ENCODE measurements at places on chromosomes 5 and 9.
A peak's percentile ranks its signal among the peaks of the same experiment; 100 is the strongest.

DNA sequence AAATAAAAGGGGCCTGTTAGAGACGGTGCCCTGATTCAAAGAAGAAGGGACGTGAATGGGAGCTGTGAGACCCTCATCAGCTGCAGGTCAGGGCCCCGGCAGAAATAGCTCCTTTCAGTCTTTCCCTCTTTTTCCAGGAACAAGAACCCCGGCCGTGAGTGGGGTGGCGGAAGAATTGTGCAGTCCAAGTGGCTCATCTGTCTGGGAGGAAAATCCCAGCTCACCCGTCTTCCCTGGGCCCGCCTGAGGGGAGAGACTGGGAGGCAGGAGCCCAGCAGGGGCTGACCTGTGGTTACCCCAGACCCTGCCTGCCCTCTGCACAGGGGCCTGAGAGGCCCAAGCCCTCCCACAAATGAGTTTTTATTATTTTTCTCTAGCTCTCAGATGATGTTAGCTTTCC is 24.8 kb upstream of the CSF1R start:
- DNase-seq: no peak

- DNase-seq: no peak
These were observed 143.8 kb upstream of the VLDLR start for GRCh38 chr9:2477755-2478154.

GRCh38 chr5:164341056-164341619 is 835.7 kb downstream of the MAT2B start:
- DNase-seq: no peak

GRCh38 chr5:176619203-176619568 is 9.2 kb upstream of the GPRIN1 start:
- DNase-seq: peak; percentile 97

DNA sequence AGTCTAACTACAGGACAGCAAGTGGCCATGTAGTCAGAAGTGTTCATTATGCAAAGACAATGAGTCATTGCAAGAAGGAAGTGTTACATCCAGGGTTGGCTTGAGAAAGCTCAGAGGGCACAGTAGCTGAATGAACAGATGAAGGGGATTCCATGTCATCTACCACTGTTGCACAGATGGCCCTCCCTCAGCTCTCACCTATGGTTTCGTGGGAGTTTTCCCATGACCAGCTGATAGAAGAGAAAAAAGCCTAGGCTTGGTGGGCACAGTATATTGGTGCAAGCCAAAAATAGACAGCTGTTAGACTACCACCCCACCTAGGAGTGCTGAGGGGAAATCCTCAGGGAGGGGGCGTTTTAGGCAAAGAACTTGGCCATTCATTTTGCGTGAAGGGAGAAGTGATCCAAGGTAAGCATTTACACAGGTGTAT is 217.0 kb downstream of the DMRT2 start:
- DNase-seq: no peak

- DNase-seq: no peak
These were observed 173.9 kb upstream of the KLF9 start for GRCh38 chr9:70588381-70588780.

DNA sequence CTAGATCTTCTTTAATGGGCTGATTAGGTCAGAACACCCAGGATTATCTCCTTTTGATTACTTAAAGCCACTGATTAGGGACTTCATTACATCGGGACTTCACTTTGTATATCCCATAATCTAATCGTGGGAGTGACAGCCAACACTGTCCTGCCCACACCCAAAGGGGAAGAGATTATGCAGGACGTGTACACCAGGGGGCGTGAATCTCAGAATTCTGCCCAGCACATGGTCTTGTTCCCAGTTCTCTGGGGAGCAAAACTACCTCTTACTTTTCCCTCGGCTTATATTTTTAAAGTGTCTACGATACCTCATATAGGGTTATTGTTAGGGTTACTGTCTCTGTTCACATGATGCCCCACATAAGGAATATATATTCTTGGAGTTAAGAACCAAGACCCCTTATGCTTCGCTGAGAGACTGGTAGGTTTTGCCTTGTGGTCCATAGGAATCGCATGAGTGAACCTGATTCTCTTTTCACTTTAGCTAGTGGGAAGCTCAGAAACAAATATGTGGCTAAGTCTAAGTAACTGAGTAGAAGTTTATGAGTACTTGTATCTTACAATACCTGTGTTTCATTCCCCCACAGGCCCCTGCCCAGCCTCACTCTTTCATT is 192.7 kb downstream of the GNA14 start:
- peak; percentile 29 for DNase-seq

GRCh38 chr9:96204853-96205252 is 97.1 kb downstream of the HSD17B3 start:
- no peak for DNase-seq

DNA sequence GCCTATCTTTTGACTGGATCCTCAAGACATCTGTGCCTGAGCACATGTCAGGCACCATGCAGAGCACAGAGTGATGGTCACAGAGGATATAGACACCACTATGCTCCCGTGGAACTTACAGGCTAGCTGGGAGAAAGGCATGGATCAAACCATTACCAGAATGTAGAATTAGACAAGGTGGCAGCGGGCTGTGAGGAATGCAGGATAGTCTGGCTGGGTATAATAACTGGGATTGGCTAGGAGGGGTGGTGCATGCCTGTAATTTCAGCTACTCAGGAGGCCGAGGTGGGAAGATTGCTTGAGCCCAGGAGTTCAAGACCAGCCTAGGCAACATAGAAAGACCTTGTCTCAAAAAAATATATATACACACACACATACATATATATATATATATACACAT is 50.3 kb downstream of the ASS1 start:
- no peak for DNase-seq

DNA sequence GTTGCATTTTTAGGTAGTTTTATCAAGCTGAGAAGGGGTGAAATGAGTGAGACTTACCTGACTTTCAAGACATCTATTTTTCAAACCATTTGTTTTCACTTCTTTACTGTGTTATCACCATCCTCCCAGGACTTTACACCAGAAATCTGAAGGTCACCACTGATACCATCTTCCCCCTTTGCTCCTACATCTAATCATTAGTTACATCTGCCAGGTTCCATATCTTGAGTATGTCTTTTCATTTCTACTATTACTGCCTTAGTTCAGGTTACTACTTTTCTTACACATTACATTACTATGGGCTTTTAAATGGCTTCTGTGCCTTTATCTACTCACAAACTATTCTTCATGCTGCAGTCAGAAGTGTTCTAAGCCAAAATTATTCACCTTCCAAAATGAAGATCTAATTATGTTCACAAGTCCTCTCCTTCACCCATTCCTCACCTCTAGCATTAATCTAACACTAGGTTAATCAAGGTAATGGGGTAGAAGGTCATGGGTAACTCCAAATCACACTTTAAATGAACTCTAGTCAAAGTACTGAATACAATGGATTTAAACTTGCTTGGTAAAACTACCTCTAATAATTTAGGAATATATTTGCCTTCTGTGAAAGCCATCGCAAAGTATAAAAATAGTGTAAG is 2.1 kb upstream of the HSDL2 start:
- DNase-seq: no peak

DNA sequence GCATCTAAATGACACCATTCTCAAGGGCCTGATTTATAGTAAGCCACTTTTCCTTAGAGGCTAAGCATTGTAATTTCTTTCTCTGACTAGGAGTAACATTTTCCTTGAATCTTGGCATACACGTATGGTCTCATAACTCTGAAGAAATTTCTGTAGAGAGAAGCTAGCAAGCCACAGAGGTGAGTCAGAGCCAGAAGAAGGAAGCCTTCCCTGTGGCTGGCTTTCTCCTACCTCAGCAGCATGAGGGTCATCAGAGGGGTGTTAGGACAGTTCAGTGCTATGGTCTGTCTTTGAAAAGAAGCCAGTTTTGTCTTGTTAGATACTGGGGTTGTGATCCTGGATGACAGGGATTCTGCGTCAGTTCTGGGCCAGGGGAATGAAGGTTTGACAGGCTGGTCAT is 3.2 kb downstream of the SNX30 start:
- DNase-seq: no peak

GRCh38 chr5:173304591-173304988 is 23.6 kb downstream of the STC2 start:
- no peak for DNase-seq

DNA sequence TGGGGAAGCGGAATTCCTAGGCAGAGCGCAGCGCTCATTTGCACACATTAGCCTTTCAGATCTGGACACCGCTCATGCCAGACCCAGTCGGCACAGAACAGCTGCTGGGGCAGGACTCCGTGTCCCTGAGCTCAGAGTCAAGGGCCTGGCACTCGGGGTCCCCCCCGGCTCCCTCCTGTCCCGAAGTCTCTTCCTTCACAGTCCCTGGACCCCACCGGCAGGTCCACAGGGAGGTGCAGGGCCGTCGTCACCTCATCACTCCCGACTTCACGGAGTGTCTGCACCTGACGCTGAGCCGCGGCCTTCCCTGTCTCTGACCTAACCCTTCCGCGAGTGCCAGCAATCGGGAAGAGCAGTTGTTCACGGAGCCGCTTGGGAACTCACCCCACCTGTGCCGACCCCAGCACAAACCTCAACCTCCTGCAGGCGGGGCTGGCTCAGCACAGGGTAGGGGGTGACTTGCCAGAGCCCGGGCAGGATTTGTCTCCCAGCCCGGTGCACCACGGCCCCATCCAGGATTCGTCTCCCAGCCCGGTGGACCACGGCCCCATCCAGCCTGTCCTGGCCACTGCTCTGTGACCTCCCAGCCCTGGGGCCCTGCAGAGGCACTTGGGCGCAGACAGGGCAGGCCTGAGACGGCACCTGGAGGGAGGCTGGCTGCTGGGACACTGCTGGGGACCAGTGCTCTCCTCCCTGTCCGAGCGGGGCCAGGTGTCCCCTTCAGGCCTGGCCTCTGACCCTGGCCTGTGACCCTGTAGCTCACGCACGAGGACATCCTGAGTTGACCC is 9.9 kb upstream of the SLC9A3 start:
- DNase-seq: no peak

DNA sequence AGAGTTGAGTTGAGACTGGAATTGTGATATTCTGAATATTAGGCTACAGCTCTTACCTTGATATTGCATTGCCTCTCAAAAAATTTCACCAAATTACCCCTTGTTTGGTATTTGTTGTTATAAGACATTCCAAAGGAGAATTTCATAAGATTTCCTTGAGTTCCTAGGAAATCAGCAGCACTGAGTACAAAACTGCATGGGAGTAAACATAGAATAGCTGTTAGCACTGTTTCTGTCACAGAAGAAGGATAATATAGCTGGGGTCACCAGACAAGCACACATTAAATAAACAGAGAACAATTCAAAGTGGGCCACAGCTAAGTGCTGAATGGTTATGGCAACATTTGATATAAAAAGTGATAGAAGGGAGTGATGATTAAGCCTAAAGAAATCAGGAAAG is 724.3 kb downstream of the PRELID2 start:
- DNase-seq: no peak

GRCh38 chr9:108869092-108869725 is 7.1 kb downstream of the ACTL7A start:
- no peak for DNase-seq

DNA sequence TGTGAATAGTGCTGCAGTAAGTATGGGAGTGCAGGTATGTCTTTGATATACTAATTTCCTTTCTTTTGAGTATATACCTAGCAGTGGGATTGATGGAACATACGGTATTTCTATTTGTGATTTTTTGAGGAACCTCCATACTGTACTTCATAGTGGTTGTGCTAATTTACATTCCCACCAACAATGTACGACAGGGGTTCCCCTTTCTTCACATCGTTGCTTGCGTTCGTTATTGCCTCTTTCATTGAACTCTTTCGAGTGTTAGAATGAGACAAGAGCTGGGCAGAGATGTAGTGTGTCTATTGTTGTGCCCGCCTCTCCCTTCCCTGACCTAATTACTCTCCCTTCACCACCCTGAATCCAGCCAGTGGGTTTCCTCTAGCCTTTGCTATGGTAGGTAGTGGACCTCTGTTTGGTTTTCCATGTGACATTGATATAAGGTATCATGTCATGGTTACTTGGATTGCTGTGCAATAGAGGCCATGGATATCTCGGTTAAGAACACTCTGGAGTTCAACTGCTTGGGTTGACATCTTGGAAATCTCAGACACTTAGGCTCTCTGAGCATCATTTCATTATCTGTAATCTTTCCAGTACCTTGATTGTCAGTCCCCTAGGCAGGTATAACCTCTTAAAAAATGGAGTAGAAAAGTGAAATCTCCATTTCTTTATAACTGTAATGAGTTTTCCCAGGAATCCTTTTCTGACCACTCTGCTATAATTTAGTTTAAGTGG is 19.5 kb downstream of the AOPEP start:
- DNase-seq: no peak

DNA sequence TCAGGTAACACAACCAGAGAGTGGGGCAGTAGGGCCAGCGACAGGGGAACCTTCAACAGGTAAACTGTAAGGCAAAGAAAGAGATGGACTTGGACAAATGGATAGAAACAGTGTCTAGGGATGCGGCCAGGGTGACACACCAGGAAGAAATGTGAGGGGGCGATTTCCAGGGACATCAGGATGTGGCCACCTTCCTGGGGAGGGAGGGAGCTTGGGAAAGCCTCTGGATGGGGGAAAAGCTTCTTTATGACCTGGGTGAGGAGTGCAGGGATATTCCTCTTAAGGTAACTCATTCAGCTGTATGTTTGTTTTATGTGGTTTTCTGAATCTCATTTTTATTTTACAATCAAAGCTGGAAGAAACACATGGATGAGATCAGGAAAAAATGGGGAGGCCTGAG is 11.9 kb upstream of the NXNL2 start:
- no peak for DNase-seq

- no peak for DNase-seq
These were observed 60.6 kb downstream of the PAM start for GRCh38 chr5:102815540-102816332.

DNA sequence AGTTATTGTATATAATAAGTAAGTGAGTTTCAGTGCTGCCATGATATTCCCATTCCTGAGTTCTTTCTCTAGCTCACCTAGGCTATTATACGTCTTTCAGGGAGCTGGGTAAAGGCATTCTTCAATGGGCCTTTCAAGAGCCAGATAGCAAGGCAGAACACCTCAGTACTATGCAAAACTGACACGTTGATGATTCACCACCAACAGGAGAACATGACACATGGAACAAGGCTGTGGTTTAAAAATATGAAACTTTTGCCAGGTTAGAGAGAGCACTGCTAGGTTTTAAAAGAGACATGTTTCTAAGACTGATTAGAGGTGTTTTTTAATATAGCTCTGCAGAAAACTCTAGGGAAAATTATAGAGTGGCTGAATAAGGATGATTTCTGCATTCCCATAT is 95.9 kb downstream of the UGCG start:
- DNase-seq: no peak

- DNase-seq: no peak
These were observed 1425.8 kb upstream of the C9orf72 start for GRCh38 chr9:28999057-28999456.

- DNase-seq: no peak
These were observed 49.8 kb downstream of the FGF1 start for GRCh38 chr5:142636093-142636492.

All from HAP-1 (cell line).